ENCODE measurements at places on chromosomes 6 and 20. TPM values are rescaled to one million over a fixed set of nuclear protein-coding genes. Genes with fewer than 3 reads are reported as not detected.

GRCh38 chr20:59043698-59044097, 1.1 kb upstream of the PRELID3B start:
- no peak for DNase-seq

BPI gene
- not detected for total RNA-seq

SLC17A9 gene
- 0.55 TPM for total RNA-seq

DNA sequence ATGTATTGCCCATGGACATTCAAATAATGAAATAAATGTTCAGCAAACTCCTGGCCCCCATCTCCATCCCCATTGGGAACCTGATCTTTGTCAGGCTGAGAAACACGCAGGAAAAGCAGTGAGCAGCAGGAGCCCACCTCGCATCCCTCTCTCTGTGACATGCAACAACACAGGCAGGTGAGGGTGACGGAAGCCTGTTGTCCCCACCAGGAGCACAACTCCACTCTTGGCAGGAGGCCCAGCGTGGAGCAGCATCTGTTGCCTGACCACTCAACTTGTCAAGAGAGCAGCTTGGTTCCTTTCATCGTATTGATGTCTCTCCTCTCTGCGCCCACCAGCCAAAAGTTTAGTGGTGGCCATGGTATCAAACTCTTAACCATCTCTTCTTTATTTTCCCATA, 586.9 kb upstream of the ARID1B start:
- DNase-seq = no peak

DNA sequence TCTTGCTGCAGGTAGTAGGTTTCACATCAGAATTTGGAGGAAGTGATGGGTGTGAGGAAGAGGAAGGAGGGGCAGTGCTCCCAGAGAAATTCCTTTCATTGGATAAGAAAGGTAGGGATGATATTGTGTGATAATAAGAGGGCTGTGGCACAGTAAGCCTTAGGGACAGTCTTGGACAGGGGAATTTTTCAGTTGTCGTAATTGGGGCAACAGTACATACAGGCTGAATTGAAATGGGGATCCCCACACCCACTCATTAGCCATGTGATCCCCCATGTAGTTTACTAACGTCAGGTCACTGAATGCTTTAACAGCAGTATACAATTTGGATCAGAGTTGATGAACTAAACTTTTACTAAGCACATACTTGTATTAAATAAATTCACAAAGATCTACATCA, 79.4 kb downstream of the FOXO3 start:
- no peak for DNase-seq

GRCh38 chr6:71419217-71420094, 130.8 kb downstream of the OGFRL1 start:
- no peak for DNase-seq

- no peak for DNase-seq
Measured at GRCh38 chr6:8627085-8627861, 191.9 kb upstream of the SLC35B3 start.

KCNK5 gene
- 0.22 TPM for total RNA-seq
